ENCODE measurements at places on chromosomes 7 and 10.

GRCh38 chr7:114481999-114482398 lies 67.4 kb downstream of the FOXP2 start:
- DNase-seq: no peak

GRCh38 chr7:112596981-112597380 lies 116.2 kb downstream of the LSMEM1 start:
- DNase-seq: no peak

DNA sequence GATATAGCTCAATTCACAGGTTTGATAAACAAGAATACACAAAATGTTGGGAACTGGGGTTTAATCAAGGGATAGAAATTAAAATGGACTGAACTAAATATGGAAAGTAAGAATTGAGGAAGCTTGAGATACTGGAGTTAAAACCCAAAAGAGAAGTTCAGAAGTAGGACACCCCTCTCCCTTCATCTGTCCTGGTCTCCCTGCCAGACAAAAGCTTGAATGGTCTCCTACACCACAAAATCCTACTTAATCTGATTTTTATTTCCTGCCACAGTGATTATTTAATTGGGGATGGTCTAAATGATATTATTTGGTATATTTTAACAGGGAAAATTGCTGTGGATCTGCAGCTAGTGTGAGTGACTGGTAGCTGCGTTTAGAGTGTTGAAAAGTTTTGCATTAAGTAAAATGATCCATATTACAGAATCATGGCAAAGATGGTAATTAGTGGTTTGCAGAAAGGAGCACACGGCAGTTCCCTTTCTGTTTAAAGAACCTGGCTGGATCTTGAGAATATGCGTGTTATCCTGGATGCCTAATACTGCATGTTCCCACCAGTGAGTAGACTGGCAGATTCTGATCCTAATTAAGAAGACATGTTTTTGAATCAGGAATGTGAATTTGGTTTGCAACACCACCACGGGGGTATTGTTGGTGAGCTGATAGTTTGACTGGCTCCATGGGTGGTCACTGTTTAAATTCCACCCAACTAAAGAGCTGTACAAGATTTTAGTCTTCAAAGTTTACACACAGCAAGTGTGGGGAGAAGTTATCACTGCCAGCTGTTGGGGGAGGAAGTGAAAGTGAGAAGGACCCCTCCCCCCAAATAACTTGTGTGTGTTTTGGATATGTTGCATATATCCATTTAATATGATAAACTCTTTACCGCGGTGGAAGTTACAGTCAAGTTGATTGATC lies 5.5 kb downstream of the RBM20 start:
- DNase-seq: no peak

GRCh38 chr7:80307227-80307856 lies 172.7 kb downstream of the GNAI1 start:
- DNase-seq: no peak

GRCh38 chr7:155860461-155860839 lies 48.2 kb upstream of the SHH start:
- DNase-seq: no peak

DNA sequence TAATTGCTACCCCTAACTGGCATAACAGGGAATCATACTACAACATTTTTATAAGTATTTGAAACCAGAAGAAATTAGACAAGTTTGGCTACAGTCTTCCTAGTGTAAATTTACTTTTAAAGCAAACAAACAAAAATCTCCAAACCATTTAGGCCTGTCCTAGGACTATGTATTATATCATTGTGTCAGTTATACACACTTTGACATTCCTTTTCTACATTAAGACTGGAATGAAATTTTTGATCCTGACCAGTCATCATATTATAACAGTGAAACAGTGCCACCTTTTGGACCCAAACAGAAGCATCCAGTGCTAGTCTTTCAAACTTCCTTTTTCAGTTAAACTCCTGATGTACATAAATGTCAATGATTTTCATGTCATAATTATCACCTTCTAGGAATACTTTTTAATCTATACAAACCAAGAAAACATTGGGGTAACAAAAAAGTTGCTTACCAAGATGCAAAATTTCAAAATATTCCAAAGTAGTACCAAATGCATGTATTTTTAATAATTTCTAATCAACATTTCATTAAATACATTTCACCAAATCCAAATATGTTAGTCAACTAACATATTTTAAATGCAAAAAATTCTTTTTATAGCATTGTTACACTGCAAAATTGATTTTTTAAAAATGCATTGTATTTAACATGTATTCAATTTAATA lies 75.7 kb downstream of the IMMP2L start:
- DNase-seq: peak; percentile 35

- peak; percentile 10 for DNase-seq
These were observed 1.1 kb downstream of the BAZ1B start for GRCh38 chr7:73520673-73521635.

DNA sequence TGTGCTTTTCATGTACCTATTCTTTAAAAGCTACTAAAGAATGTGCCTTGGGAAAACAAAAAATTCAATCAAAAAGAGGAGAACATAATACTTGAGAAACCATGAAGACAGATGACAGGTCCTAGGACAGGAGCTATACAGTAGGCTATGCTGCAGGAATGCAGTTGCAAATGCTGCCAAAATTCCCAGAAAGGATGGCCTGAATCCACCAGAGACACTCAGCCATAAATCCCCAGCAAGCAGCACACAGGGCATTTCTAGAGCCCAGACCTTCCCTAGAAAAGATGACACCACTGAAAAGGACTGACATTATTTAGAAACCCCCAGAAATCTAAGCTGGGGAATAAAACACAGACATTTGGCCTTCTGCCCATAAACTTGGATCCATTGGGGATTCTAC lies 237.3 kb downstream of the C7orf25 start:
- DNase-seq: no peak

DNA sequence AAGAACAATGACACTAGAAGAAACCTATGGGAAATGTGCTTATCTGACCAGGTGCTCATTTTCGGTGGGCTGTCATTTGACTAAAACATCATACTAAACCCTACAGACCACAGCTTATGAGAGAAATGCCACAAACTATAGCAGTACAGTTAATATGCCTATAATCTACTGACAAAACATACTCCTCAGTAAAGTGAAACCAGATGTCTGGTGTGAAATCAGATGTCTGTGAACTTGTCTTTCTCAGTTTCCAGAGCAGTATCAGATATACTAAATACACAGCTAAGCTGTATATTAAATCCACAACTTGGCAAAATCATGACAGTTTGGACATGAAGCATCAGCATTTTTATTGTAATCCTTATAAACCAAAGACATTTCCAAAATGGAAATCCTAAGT lies 3.3 kb downstream of the IMMP2L start:
- peak; percentile 5 for DNase-seq

GRCh38 chr10:127203067-127203466 lies 6.7 kb upstream of the INSYN2A start:
- no peak for DNase-seq

DNA sequence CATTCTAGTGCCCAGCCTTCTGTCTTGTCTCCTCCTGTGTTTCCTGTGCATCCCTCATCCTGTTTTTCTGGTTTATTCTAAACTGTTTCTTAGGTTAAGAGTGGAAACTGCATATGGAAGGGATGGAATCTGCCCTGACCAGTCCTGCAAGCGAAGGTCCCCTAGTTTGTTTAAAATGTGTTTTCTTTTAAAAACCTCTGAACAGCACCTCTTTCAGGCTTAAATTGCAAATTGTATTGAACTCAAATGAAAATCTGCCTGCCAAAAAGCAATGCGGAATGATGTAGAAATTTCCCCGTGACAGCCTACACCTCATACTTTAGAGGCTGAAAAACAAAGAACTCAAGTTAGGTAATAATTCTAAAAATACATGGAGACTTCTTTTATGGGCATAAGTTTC lies 222.8 kb upstream of the IMMP2L start:
- DNase-seq: no peak

DNA sequence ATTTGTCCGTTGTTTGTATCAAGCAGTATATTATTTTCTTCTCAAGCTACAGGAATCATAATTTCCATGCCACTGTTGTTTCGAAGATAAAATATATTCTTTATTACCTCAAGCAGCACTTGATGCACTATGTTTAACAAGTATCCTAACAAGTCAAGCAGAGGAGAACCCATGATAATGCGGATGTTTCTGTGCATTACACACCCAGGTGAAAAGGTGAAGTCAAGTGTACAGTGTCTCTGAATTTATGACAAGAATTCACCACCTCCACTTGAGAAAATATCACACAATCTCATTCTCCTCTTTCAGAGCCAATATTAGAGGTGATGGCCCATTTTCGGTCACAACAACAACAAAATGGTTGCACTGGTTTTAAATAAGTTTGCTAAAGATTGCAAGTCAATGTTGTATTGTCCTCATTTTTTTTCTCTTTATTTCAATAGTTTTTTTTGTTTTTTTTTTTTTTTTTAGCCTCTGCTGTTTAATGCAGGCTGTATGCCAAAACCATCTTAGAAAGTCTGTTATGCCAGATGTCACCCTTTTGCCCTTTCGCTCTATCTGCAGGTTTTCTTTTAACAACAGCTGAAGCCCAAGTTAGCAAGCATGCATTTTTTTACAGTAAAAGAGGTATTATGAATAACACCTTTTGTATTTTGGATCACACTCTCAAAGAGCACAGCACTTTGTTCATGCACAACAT lies 568.7 kb upstream of the LRRN3 start:
- DNase-seq: no peak

DNA sequence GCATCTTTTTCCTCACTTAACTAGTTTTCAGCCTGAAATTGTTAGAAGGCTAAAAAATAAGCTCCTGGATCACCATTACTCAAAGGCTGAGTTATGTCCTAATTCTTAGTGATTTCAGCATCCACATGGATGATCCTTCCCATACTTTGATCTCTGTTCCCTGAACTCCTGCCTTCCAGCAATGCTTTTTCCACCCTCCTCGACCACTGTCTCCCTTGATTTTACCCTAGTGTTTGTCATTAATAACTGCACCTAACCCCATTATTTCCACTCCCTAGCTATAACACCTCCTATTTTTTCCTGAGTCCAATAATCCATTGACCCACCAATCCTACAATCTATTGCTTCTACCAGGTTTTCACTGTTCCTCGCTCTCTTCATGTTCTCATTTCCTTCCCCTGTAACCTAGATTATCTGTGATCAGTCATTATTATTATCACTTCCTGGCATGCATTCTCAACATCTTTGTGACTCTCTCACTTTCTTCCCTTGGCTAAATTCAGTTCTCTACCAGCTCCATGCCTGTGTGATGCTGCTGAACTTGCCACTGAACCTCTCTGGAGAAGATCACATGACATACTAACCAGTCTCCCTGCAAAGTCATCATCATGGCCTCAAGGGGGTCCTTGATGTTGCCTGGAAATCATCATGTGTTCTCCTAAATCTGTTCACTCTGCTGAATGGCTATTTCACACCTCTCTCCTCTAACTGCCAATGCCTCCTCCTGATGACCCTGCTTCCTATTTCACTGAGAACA lies 6.5 kb upstream of the CALU start:
- DNase-seq: no peak

DNA sequence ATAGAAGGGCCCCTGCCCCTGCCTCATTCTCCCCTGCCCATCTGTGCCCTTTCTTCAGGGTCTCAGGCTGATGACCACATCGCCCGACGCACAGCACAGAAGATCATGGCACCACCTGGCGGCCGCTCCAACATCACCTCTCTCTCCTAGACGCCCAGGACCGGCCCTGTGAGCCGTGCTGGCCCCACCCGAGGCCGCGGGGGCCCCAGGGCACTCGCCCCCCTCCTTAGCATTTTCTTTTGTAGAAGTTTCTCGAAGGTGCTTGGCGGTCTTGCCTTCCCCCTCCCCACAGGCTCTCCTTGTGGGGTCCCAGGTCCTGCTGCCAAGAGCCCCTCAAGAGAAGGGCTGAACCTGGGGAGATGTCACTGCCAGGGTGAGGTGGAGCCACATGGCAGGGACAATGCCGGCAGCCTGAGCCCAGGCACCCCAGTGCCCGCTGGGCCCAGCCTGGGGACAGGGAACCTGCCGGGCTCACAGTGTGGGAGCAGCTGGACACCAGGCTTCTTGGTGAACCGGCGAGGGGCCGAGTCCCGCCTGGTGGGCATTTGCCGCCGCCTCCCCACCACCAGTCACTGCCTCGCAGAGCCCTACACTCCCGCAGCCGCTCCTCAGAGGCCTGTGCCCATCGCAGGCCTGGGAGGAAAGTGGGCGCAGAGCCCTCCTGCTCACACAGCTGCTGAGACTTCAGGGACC lies 18.2 kb downstream of the DPYSL4 start:
- no peak for DNase-seq

GRCh38 chr10:71927776-71928592 lies 36.2 kb upstream of the CHST3 start:
- DNase-seq: no peak

DNA sequence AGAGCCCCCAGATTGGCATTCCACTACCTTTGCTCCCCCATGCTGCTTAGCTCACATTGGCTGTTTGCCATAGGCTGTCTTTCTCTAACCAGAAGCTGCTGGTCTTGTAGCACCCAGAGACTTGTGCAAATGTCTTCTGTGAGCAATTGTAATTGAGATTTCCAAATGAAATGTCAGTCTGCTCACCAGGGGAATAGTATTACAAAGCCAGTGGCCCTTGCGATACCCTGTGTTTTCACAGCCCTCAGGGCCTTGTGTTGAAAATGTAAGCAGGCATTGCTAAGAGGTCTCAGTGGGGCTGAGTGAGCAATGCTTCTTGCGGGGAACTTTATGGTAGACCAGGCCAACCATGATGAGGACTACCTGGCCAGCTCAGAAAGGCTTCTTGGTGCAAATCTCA lies 746.5 kb downstream of the LRMDA start:
- DNase-seq: no peak

GRCh38 chr7:158809596-158809995 lies 19.7 kb downstream of the ESYT2 start:
- DNase-seq: no peak

DNA sequence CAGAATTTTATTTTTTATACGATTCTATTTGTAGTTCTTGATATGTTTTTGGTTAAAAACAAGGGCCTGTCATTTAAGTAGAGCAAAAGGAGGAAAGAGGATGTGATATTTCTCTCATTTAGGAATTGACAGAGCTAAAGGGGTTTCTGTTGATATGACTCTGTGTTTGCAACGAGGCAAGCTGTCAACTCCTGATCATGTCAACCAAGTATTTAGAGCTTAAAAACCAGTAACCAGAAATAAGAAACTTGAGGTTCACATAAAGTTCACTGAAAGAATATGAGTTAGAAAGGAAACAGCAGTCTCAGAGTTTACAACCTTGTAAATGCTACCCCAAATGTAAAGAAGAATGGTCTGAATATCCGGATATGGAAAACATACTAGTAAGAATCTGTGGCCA lies 434.2 kb downstream of the PARD3 start:
- no peak for DNase-seq

All from activated CD4-positive, alpha-beta T cell treated with anti-CD3 and anti-CD28 coated beads, Interleukin-2, amount 50 U/mL, for 16 hours (primary cell).